ENCODE measurements at places on chromosomes 7 and 10.

GRCh38 chr7:36015733-36016132 is 137.3 kb upstream of the EEPD1 start:
- H3K27ac ChIP-seq = no peak overlapping the region
- no peak for DNase-seq
- H3K4me1 ChIP-seq = no peaks in the 10 kb centered on the region

DNA sequence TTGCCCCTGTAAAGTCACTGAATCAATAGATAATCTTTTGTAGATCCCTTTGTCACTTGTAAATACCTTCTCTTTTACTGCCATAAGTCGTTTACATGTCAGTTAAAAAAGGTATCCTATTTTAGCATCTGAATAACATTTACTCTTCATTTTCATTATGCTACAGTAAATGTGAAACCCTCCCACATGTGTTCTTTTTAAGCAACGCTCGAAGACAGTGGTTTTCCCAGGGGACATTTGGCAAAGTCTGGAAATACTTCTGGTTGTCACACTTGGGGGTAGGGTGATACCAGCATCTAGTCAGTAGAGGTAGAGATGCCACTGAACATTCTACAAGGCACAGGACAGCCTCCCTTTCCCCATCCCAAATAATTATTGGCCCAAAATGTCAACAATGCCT is 23.7 kb downstream of the ATAD1 start:
- no peak overlapping the region for H3K27ac ChIP-seq
- H3K27me3 ChIP-seq = no peaks in the 10 kb centered on the region
- H3K4me1 ChIP-seq = peaks cover 19% of the 10 kb centered on the region
- peaks cover 62% of the 10 kb centered on the region for H3K36me3 ChIP-seq
- DNase-seq = no peak

- peaks cover 6% of the 10 kb centered on the region for H3K27me3 ChIP-seq
- H3K4me3 ChIP-seq = no peak overlapping the region
- no peak for DNase-seq
- no peaks in the 10 kb centered on the region for H3K4me1 ChIP-seq
Measured at GRCh38 chr10:28928484-28928883, 251.2 kb downstream of the BAMBI start.

GRCh38 chr7:521221-522070 is 1.8 kb upstream of the PDGFA start:
- peak overlapping the region; percentile 2 for H3K4me3 ChIP-seq
- DNase-seq = no peak
- H3K27me3 ChIP-seq = peaks cover 34% of the 10 kb centered on the region
- peaks cover 8% of the 10 kb centered on the region for H3K4me1 ChIP-seq
- H3K27ac ChIP-seq = no peak overlapping the region

GRCh38 chr10:113125612-113126011 is 175.6 kb downstream of the TCF7L2 start:
- no peak overlapping the region for H3K4me3 ChIP-seq
- H3K27me3 ChIP-seq = peaks cover 47% of the 10 kb centered on the region
- H3K36me3 ChIP-seq = no peaks in the 10 kb centered on the region
- no peak overlapping the region for H3K27ac ChIP-seq
- no peak for DNase-seq

DNA sequence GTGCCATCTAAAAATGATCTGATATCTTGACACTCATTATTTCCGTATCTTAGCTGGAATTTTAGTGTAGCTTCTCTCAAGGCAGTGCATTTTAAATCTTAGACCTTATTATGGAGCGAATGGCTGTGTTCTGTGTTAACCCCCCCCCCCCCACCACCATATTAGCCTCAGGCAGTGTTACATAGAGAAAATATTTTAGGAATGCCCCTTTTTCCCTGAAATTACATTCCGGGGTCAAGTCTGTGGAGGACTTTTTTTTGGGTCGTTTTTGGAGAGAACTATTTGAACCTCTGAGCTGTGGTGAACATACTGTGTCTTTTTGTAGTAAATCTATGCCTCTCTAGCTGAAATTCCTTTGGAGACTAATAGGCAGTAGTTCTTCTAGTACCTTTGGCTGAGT is 3.1 kb downstream of the CCDC126 start:
- H3K4me1 ChIP-seq = peaks cover 34% of the 10 kb centered on the region
- peaks cover 5% of the 10 kb centered on the region for H3K27me3 ChIP-seq

GRCh38 chr7:112108981-112109380 is 97.2 kb downstream of the DOCK4 start:
- no peaks in the 10 kb centered on the region for H3K4me1 ChIP-seq
- DNase-seq = no peak

DNA sequence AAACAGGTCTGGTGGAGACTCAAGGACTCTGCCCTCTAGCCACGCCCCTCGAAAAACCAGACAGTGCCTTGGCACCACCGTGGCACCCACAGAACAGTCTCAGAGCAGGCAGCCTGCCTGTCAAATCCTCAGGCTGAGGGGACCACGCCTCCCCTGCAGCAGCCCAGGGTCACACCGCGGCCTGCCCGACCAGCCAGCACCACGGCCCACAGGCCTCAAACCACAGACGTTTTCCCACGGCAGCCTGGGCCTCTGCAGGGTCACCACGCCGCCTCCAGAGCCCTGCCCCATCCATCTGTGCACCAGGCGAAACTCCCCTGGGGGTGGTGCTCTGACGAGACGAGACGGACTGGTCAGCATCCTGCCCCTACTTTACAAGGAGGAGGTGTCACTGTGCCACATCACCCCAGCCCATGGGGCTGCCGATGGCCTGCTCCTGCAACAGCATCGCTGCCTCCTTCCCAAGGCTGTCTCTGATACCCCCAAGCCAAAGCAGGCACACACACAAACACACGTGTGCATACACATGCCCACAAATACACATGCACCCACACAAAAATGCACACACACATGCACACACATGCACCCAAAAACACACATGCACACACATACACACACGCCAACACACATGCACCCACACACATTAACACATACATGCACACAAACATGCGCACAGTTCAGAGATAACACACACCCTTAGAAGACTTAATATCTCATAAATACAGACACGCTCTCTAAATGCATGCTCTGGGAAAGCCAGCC is 24.6 kb downstream of the PAPOLB start:
- no peak overlapping the region for H3K4me3 ChIP-seq
- no peaks in the 10 kb centered on the region for H3K27me3 ChIP-seq
- H3K4me1 ChIP-seq = no peaks in the 10 kb centered on the region
- no peak overlapping the region for H3K27ac ChIP-seq
- no peaks in the 10 kb centered on the region for H3K36me3 ChIP-seq

GRCh38 chr7:117793521-117793920 is 79.7 kb downstream of the CTTNBP2 start:
- H3K36me3 ChIP-seq = no peaks in the 10 kb centered on the region
- no peak overlapping the region for H3K4me3 ChIP-seq
- no peak for DNase-seq
- H3K27ac ChIP-seq = no peak overlapping the region

DNA sequence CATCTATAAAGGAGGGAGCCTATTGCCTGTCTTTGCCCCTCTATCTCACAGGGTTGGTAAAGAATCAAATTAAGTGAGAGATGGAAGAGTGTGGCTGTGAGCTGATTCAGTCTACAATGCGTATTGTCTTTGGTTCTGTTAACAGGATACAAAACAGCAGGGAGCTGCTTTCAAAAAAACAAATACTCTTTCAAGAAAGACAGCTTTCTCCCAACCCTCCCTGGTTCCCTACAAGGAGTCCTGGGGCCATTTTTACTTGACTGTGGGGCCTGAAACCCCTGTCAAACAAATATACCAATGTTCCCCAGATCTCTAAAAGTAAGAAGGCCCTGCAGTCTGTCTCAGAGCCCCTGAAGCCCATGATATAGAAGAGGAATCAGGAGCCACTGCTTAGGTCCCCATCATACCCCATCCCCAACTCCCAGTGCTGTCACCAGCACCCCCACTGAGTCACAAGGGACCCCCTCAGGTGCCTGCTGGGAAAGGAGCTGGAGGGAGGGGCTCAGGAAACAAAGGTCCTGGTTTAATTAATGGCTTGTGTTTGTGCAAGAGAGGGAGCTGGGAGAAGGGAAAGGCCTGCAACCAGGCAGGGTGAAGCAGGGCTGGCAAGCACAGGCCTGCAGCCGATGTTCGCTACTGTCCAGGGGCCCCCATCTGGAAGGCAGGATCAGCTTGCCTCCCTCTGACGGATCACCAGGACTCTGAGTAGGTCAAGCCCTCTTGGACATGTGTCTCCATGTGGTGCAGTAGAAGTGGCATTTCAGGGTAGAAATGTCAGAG is 182.0 kb upstream of the GHITM start:
- H3K27ac ChIP-seq = no peak overlapping the region
- H3K4me1 ChIP-seq = no peaks in the 10 kb centered on the region
- H3K4me3 ChIP-seq = no peak overlapping the region
- no peak for DNase-seq
- H3K36me3 ChIP-seq = no peaks in the 10 kb centered on the region

DNA sequence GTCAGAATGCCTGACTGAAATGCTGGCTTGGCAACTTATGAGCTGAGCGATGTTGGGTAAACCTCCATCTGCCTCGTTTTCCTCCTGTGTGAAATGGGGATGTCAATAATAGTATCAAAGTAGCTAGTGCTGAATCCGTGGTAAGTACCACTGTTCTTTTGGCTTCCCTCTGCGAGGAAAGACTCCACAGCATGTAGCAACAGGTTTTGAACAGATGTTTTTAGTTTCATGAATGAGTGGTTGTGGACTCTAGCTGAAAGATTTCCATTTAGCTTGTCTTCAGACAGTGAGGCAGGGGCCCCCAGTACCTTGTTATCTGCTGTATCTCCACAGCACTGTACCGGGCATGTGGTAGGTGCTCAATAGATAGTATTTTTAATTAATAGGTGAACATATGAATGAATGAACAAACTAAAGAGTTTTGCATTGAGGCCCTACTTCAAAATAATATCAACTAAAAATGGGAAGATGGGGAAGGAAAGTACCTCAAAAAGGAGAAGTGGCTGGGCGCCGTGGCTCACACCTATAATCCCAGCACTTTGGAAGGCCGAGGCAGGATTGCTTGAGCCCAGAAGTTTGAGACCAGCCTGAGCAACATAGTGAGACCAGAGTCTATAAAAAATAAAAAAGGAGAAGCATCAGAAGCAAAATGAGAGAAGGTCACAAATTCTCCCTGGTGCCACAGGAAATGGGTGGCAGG is 5.6 kb upstream of the DLG5 start:
- no peak overlapping the region for H3K27ac ChIP-seq
- no peaks in the 10 kb centered on the region for H3K36me3 ChIP-seq
- no peak overlapping the region for H3K4me3 ChIP-seq
- H3K4me1 ChIP-seq = peaks cover 6% of the 10 kb centered on the region
- H3K27me3 ChIP-seq = peaks cover 29% of the 10 kb centered on the region

DNA sequence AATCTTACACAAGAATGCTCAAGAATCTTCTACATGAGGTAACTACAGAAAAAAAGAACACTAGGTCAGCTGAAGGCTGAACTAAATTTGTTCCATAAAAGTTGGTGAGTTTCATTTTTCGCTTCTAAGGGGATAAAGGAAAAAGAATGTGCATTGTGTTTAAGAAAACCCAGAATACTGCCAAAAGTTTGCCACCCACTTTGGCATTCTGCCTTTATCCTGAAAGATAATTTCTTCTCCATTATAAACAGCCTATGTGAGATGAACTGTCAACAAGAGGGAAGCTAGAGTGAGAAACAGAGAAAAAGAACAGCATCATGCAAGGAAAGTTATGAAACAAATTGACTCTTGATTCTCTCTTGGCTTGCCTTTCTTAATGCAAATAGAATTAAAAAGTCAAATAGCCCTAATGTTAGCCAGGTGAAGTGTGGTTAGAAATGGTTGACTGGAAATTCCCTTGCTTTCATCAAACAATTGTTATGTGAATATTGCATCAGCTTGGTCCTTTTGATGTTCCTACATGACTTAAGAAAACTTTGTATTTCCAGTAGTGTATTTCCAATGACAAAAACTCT is 25.8 kb downstream of the STEAP1 start:
- no peaks in the 10 kb centered on the region for H3K36me3 ChIP-seq
- H3K27me3 ChIP-seq = no peaks in the 10 kb centered on the region
- no peak overlapping the region for H3K27ac ChIP-seq

DNA sequence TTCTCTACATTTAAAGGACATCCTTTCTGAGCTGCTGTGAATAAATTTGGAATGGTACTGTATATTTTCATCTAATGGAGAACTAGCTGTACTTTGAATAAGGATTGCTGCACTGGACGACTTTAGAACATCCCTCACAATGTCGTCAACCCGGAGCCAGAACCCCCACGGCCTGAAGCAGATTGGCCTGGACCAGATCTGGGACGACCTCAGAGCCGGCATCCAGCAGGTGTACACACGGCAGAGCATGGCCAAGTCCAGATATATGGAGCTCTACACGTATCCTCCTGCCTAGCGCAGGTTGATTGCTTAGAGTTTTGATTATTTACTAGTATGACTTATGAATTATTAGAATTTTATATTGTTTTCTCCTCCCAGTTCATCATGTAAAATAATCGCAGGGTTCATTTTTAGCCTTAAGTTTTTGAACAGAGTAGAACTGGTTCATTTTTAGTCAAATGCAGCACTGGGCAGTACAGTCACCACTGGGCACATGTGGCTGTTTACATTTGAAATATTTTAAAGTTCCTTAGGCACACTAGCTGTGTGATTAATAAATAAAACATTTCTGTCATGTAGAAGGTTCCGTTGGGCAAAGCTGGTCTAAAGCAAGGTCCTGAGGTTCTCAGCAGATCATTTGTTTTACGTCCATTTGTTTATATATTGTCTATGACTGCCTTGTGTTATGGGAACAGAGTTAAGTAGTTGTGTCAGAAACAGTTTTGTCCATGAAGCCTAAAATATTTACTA is 31.5 kb downstream of the CUL1 start:
- peaks cover 43% of the 10 kb centered on the region for H3K4me1 ChIP-seq
- no peak overlapping the region for H3K27ac ChIP-seq
- no peak for DNase-seq
- H3K27me3 ChIP-seq = no peaks in the 10 kb centered on the region

- DNase-seq = no peak
- no peak overlapping the region for H3K4me3 ChIP-seq
- no peaks in the 10 kb centered on the region for H3K36me3 ChIP-seq
Measured at GRCh38 chr7:117667456-117667855, 187.6 kb downstream of the CFTR start.

DNA sequence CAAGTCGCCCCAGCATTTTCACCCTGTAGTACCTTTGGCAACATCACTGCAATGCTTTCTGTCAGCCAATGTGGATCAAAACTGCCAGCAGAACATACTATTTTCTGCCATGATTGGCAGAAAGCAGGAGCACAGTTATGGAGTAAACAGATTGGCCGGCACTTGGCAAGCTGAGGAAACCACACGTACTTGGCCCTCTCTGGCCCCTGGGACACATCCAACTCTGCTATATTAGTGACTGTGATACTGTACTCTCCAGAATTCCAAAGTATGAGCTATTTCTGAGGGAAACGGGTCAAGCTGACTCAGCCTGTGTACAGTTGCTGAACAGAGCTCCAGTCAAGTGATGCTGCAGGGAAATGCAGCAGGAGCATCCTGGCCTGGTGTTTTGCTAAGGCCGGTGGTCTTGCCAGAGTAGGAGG is 39.8 kb upstream of the LANCL2 start:
- H3K36me3 ChIP-seq = no peaks in the 10 kb centered on the region
- H3K4me1 ChIP-seq = no peaks in the 10 kb centered on the region
- peaks cover 6% of the 10 kb centered on the region for H3K27me3 ChIP-seq
- no peak for DNase-seq
- no peak overlapping the region for H3K27ac ChIP-seq

All from activated T-helper 2 cell treated with anti-CD3 and anti-CD28 coated beads, Interferon-gamma antibody, Interleukin-2, Interleukin-4, amounts not matched to agents 10 μg/mL and 5 μg/mL and 100 μg/mL, durations not matched to agents 14 hours and 24 hours and 36 hours (primary cell).